AG09319 (cell line): ENCODE measurements at places on chromosomes 1 and 21.

DNA sequence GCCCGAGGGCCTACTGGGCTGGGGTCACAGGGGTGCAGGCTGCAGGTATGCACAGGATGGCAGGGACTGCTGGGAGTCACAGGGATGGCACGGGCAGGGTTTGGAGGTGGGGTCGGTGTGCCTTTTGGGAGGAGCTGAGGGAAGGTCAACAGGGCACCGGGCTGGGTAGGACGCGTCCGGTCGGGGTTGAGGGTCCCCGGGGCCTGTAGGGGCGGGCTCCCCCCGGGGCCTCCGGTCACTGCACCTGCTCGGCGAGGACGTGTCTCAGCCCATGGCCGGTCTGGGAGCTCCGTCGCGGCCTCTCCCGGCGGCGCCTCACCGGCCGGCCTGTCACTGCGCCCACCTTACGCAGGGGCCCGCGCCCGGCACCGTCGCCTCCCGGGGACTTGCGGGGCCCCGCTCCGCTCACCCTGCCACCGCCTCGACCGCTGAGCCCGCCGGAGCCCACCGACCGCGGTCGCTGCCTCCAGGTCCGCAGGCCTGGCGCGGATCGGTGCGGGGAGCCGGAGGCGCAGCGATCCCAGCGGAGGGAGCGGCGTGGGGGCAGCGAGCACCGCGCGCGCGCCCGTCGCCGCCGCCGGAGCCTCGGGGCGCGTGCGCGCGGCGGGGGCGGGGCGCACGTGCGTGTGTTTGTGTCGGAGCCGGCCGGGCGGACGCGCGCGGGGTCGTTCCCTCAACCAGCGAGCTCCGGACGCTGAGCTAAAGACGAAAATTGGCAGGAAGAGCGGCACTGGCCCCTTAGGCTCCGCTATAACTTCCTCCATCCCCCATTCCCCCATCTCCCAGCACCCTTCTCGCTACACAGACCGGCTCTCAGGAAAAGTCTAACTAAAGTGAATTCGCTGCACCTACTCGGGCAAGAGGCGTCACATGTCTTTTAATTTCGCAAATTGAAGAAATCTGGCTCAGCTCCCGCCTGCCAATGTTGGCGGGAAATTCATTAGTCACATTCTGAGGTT, at the start of gene AMIGO1:
AMIGO1 (minus strand) TSS at position 552 of the 959 bp plus-strand sequence. CDS start 815 bp downstream, outside the sequence.
- DNase-seq: no peak

DNA sequence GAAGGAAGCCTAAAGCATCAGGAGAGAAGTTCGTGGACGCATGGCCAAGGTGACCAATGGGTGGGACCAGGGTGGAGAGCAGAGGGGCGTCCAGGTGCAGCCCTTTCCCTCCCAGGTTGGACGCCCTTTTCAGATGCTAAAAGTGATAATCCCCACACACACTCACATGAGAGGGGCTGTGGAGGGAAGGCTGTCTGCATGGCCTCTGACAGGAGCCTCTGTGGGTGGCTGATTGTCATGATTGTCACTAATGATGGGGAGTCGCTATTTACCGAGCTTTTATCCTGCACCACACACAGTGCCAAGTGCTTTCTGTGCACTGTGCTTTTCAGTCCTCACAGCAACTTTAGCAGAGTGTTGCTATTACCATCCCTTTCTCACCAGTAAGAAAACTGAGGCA, 27.1 kb upstream of the C1QA start:
- DNase-seq: no peak

DNA sequence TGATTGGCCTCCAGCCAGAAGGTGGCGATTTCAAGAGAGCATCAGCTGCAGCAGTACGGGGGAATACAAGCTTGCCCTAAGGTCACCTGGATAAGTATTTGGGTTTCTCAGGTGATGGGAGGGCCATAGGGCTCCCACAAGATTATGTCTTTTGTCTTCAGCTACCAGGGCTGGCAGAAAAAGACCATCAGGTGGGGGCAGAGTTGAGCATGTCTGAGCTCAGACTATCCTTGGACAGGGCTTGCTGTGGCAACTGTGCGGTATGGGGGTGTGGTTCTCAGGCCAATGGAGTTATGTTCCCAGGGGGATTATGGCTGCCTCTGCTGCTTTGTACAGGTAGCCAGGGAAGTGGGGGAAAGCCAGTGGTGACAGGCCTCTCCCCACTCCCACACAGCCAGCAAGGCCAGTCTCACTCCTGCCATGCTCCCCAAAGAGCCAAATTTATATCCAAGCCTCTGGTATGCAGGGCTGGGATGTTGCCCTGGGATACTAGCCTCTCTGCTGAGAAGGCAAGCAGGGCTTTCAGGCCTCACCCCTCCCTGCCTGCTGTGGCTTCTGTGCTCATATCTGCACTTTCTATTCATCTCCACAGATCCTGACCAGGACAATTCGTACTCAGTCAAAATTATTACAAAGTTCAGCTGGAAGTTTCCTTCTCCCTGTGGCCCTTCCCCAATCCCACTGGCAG, 26.6 kb upstream of the CD84 start:
- no peak for DNase-seq

GRCh38 chr1:110250749-110251148, 40.6 kb downstream of the KCNC4 start:
- no peak for DNase-seq

GRCh38 chr1:78043436-78043835, 2.3 kb upstream of the GIPC2 start:
- DNase-seq: no peak

DNA sequence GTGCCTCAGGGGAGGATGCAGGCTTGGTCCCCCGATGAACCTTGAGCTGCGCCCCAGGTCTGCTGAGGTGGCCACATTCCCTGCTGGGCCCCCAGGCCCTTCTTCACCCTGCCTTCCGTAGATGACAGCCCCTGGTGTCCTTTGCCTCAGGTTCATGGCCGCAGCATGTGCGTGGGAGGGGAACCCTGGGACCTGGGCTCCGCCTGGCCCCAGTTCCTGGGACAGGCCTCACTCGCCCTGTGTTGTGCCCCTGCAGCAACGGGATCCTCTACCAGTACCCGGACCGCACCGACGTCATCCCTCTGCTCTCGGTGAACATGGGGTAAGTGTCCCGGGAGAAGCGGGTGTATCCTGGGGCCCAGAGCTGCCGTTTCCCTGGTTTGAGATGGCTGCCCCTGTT, 5.1 kb upstream of the SLC25A34 start:
- no peak for DNase-seq

- no peak for DNase-seq
Measured at GRCh38 chr1:119147661-119148090, 7.2 kb upstream of the WARS2 start.

- no peak for DNase-seq
Measured at GRCh38 chr1:173638043-173639021, 3.2 kb downstream of the TEX50 start.

GRCh38 chr1:20008391-20008841, 29.0 kb upstream of the PLA2G2A start:
- peak; percentile 75 for DNase-seq

GRCh38 chr1:235504122-235504493, at the start of gene B3GALNT2:
TSS of gene B3GALNT2 (minus strand) at chr1:235504452. CDS start at chr1:235504252, 200 bp downstream.
- no peak for DNase-seq

GRCh38 chr1:162682013-162682419, 49.8 kb downstream of the DDR2 start:
- no peak for DNase-seq

GRCh38 chr1:192167011-192167410, 8.7 kb downstream of the RGS18 start:
- no peak for DNase-seq
